Chondrocyte (in vitro differentiated cells): ENCODE measurements at places on chromosomes 4 and X. TPM values are rescaled to one million over a fixed set of nuclear protein-coding genes. Genes with fewer than 3 reads are reported as not detected.

Gene DAPP1
- not detected in 3 replicates for total RNA-seq

Gene RTL5
- total RNA-seq, result 8.5 to 14.4 TPM (median 14.1 TPM) in 3 replicates

- peaks cover 9% of the 10 kb centered on the region for H3K36me3 ChIP-seq
- no peaks in the 10 kb centered on the region for H3K27me3 ChIP-seq
- H3K27ac ChIP-seq, result peak overlapping the region; percentile 69
- peaks cover 31% of the 10 kb centered on the region for H3K4me1 ChIP-seq
Observed at GRCh38 chrX:13721819-13722519, 12.5 kb downstream of the TRAPPC2 start.

DNA sequence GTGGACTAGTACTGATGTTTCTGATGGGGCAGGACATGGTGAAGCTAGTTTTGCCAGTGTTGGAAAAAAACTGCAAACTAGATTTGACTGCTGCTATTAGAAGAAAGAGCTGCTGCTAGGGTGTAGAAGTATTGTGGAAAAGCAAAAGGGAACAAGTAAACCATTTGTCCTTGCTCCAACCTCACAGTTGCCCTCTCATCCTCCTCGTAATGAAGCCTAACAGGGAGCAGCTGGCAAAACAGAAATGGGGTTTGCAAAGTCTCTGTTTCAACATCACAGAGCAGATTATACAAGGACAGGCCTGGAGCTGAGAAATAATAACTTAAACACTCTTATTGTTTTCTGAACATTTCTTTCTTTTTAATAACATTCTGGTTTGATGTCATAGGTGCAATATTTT, 346.2 kb downstream of the MAGEB5 start:
- no peaks in the 10 kb centered on the region for H3K4me1 ChIP-seq
- no peaks in the 10 kb centered on the region for H3K27me3 ChIP-seq
- no peak overlapping the region for H3K4me3 ChIP-seq
- H3K27ac ChIP-seq, result no peak overlapping the region

- no peaks in the 10 kb centered on the region for H3K4me1 ChIP-seq
- DNase-seq, result no peak
- no peak overlapping the region for H3K4me3 ChIP-seq
- H3K27me3 ChIP-seq, result peaks cover 27% of the 10 kb centered on the region
Observed at GRCh38 chrX:129719931-129720530, 18.7 kb upstream of the XPNPEP2 start.

- H3K27ac ChIP-seq, result no peak overlapping the region
- no peaks in the 10 kb centered on the region for H3K4me1 ChIP-seq
- no peaks in the 10 kb centered on the region for H3K36me3 ChIP-seq
- H3K27me3 ChIP-seq, result peaks cover 6% of the 10 kb centered on the region
Observed at GRCh38 chrX:15546745-15547144, 46.1 kb downstream of the BMX start.

DNA sequence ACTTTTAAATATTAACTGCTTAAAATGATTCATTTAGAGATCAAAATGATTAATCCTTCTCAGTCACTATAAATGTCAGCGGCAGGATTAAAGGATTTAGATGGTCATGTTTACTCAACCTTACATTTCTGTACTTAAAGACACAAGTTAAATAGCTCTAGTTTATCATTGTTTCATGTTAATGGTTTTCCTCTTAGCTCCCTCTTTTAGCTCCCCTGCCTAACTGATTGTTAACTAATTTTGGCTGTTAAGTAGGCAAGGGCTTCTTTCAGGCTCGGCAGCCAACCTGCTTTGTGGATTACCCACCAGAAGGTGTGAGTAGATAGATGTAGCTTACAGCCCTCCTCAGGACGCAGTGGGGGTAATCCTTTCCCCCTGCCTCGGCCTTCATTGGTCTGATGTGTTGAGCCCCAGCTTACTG, 96.0 kb downstream of the TENM3 start:
- H3K27ac ChIP-seq, result no peak overlapping the region
- H3K36me3 ChIP-seq, result peaks cover 2% of the 10 kb centered on the region
- no peak overlapping the region for H3K4me3 ChIP-seq
- DNase-seq, result no peak
